ENCODE measurements at places on chromosomes 5 and 9.

DNA sequence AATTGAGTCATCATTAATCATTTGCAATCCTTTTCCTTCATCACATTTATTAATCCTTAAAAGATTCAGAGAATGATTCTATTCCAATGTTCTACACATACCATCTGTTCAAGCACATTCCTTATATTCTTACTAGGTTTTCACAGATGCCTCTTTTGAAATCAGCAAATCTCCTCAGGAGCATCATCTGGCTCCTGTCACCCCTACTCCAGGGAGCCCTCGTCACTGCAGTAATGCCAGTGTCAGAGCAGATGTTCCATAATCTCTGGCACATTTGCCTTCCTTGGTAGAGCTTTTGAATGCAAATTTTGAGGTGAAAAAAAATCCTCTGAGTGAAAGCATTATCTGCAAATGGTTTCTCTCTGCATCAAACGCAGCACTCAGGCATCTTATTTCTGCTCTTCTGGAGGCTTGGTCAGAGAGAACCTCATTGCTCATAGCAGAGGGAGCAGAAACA, 7.6 kb upstream of the KCNV2 start:
- no peak for DNase-seq

GRCh38 chr9:34560599-34561214, 28.8 kb downstream of the CNTFR start:
- DNase-seq = no peak

- DNase-seq = no peak
These were observed 402.4 kb upstream of the GRAMD2B start for GRCh38 chr5:126020770-126021169.

GRCh38 chr5:111676466-111676865, 80.5 kb downstream of the NREP start:
- DNase-seq = no peak

GRCh38 chr9:135066291-135066690, 21.2 kb upstream of the OLFM1 start:
- DNase-seq = no peak

DNA sequence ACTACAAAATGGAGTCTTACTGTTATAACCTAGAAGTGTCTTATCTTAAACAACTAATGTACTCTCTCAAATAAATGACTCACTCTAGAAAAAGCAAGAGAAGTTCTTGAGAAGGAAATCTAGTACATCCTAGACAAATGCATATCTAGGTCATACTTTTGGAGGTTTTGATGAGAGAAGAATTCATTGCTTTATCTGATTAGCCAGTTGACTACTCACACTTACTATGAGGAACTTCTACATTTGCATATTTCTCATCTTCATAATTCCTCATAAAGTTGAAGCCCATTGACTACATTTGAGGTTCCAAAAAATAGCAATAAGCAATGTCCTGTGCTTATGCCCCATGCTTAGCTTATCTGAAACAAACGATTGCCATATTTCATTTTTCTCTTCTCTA, 2.8 kb downstream of the JAKMIP2 start:
- no peak for DNase-seq

GRCh38 chr9:82419696-82420486, 431.3 kb downstream of the SPATA31D1 start:
- DNase-seq = no peak

DNA sequence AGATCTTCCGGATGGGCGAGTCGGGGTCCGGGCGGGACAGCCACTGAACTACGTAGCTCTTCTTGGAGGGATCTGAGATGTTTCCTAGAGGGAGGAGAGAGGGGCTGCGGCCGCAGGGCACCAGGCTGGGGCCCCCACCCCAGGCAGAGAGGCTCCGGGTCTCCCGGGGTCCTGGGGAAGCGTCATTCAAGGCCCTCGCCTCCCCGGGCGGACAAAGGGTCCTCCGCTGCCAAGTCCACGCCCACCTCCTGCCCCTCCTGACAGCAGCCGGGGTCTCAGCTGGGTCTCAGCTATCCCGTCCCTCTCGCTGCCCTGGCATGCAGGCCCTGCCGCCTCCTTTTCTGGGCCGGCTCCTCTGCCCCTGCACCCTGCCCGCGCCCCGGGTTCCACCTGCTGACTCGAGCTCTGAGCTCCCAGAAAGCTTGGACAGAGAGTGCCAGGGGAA, 61.5 kb downstream of the ZNF354C start:
- DNase-seq = no peak

Data from stimulated activated CD8-positive, alpha-beta memory T cell treated with anti-CD3 and anti-CD28 coated beads, Interleukin-4, amount 100 ng/mL, for 24 hours (primary cell).